ENCODE measurements at places on chromosomes 3 and 15.

DNA sequence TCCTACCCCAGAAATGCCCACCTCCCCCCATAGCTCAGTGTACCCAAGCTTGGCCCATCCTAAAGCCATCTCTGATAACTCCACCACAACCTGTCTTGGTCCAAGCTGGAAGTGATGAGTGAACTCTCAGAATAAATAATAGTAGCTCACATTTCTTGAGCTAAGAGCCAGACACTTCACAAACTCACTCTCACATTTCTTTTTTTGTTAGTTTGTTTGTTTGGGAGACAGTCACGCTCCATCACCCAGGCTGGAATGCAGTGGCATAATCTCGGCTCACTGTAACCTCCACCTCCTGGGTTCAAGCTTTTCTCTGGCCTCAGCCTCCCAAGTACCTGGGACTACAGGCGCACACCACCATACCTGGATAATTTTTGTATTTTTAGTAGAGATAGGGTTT, 46.2 kb downstream of the LIPC start:
- no peak for DNase-seq

DNA sequence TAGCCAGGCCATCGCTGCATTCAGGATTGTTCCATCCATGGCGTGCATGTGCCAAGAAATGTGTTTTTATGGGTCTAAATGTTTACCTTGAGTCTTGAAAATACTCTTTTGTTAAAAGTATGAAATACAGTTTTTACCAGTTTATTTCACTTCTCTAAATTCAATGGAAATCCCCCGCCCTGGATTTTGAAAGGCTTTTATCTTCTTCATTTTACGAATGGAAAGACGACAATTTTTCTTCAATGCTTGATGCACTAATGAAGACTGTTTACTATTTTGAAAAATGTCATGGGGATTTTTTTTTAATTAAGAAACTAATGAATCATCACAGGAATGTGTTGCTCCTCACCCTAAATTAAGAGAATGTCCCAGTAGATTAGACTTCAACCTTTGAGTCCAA, 83.5 kb downstream of the FAM81A start:
- no peak for DNase-seq

GRCh38 chr3:172329070-172329469, 119.2 kb downstream of the GHSR start:
- no peak for DNase-seq

DNA sequence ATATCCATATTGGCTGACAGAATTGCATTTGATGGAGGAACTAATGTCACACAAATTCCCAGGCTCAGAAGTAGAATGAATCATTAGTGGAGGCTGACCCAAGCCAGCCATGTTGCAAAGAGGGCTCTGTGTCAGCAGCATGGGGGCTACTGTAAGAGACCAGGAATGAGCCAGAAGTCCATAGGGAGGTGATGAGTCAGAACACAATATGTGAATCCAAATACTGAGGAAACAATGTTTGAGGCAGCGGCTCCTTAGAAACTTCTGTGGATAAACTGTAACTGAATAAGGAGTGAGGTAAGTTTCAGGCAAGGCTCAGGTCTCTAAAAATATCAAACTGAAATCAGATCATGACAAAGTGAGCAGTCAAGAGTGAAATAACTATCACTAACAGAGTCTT, 170.7 kb downstream of the WDR72 start:
- no peak for DNase-seq

DNA sequence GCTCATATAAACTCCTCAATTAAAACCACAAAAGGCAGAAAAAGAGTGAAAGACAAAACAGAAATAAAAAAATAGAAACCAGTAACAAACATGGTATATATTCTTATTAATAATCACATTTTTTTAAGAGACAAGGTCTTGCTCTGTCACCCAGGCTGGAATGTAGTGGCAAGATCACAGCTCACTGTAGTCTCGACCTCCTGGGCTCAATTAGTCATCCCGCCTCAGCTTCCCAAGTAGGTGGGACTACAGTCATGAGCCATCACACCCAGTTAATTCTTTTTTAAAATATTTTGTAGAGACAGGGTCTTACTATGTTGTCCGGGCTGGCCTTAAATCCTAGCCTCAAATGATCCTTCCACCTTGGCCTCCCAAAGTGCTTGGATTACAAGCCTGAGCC, 37.1 kb downstream of the FAM240A start:
- no peak for DNase-seq

- no peak for DNase-seq
Measured at GRCh38 chr15:59329570-59330350, 42.9 kb downstream of the MYO1E start.

DNA sequence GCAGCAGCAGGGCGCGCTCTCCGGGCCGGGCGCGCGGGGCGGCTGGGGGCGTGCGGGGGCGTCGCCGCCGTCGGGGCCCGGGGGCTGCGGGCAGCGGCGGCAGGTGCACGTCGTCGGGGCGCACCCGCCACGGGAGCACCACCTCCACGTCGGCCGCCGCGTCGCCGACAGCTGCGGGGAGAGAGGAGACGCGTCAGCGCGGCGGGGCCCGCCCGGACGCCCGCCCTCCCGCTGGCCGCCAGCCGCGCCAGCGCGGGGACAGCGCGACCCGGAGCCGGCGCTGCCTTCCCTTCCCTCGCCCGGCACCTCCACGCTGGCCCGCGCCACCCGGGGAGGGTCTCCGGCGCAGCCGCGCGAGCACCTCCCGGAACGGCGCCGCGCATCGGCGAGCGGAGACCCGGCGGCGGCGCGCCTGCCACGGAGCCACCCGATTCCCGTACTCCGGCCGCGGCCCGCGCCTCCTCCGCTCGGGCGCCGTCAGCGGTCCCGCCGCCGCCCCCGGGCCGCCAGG, 481 bp downstream of the ADAMTS17 start:
- no peak for DNase-seq

DNA sequence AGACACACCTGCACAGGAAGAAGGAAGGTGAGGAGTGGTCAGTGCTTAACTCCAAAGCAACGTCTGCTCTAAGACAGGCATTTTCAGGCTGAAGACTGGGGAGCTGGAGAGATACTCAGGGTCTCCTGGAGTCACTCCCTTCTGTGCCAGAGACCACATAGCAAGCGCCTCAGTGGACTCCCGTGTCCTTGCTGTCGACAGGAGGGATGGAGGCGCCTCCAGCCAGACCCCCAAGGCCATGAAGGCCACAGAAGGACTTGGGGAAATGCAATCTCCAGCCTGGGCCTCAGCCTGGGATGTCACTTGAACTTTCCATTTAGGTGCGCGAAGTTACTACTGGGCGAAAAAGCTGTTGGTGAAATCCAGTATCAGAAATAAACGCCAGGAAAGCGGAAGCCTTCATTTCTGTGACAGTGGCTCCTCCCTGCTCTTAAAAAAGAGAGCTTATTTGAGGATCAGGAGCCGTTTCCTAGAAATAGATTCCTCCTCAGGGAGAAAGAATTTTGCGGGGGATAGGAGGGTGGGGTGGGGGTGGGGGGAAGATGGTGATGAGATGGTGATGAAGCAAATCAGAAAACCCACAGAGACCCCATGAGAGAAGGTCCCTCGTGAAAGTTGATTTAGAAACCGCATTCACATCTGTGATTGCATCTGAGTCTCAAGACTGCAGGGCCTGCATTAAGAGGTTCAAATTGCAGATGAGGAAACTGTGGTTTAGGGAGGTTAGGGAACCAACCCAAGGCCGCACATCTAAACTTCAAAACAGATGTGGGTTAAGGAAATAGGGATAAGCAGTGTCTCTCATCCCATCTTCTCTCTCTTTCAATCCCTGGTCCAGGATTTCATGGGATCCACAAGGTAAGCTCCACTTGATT, 78.8 kb downstream of the ATP2B2 start:
- DNase-seq = no peak

- DNase-seq = no peak
Measured at GRCh38 chr3:99646107-99646435, 7.7 kb downstream of the COL8A1 start.

DNA sequence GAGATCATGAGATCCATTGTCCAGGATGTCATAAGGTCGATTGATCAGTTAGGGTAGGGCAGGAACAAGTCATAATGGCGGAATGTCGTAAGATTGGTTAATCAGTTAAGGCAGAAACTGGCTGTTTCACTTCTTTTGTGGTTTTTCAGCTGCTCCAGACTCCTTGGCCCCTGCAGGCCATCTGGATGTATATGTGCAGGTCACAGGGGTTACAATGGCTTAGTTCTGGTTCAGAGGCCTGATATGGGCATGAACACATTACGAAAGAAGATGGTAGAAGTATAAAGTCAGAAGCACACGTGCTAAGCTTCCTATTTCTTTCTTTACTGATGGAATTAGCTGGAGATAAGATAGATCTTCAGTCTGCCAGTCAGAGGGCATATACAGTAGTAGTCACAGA, 315.4 kb upstream of the LRRC3B start:
- no peak for DNase-seq

DNA sequence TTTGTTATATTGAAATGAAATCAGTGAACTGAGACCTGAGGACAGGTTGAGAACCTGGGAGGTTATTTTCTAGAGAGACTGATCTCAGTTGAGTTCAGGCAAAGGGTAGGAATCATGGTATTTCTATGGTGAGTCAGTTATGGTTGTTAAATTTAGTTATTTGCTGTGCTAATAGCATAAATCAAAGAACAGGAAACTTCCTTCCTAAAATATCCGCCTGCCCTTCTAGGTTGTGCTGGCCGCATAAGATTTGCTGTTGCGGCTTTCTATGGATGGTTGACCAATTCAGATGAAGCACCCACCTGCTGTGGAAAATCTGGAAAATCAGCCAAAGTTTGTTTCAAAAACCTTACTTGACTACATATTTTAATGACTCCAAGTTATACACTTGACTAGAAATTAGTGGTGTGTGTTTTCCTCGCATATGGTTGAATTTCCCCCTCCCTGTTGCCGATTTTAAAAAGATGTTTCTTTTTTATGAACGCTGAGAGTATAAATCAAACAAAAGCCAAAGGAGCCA, 52.6 kb downstream of the PLCL2 start:
- DNase-seq = no peak

GRCh38 chr15:73879426-73879825, 6.1 kb downstream of the TBC1D21 start:
- DNase-seq = no peak

DNA sequence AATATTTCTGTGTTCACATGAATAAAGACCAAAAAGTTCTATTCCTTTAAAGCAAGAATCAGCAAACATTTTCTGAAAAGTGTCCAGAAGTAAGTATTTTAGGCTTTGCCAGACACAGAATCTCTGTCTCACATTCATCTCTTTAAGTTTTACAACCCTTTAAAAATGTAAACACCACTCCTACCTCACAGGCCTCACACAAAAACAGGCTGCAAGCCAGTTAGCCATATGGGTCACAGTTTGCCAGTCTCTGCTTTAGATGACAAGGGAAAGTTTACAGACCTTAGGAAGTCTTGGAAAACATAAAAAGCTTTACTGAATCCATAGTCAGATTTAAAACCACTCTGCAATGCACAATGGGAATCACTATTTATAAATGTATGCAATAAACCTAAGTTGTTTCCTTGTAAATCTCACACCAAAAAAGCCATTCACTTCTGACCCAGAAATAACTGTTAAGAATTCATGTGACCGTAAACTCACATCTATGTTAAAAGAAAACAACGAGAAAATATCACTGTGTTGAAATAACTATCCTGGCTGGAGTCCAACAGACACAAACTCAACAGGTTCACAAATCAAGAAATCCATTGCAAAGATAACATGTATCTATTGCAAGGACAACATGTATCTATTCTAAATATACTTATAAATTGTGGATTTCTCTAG, 308.2 kb downstream of the ULK4 start:
- DNase-seq = no peak

- no peak for DNase-seq
Measured at GRCh38 chr3:64408770-64409169, 183.5 kb upstream of the PRICKLE2 start.

DNA sequence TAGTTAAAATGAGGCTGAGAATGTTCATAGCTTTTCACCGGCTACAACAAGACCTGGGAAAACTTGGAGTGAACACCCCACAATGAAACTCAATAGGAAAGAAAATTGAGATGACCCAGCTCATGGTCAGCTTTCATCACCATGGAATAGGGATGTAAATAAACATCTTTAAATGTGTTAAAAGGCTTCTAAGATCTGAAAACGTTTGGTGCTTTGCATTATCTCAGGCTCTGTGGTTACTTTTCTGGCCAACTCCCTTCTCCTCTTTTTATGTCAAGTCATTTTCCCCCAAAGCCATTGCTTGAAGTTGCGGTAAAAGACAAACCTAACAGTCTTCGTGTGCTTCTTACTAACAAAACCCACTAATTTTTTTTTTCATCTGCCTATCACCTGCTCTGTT, 195.8 kb downstream of the MECOM start:
- DNase-seq = no peak

DNA sequence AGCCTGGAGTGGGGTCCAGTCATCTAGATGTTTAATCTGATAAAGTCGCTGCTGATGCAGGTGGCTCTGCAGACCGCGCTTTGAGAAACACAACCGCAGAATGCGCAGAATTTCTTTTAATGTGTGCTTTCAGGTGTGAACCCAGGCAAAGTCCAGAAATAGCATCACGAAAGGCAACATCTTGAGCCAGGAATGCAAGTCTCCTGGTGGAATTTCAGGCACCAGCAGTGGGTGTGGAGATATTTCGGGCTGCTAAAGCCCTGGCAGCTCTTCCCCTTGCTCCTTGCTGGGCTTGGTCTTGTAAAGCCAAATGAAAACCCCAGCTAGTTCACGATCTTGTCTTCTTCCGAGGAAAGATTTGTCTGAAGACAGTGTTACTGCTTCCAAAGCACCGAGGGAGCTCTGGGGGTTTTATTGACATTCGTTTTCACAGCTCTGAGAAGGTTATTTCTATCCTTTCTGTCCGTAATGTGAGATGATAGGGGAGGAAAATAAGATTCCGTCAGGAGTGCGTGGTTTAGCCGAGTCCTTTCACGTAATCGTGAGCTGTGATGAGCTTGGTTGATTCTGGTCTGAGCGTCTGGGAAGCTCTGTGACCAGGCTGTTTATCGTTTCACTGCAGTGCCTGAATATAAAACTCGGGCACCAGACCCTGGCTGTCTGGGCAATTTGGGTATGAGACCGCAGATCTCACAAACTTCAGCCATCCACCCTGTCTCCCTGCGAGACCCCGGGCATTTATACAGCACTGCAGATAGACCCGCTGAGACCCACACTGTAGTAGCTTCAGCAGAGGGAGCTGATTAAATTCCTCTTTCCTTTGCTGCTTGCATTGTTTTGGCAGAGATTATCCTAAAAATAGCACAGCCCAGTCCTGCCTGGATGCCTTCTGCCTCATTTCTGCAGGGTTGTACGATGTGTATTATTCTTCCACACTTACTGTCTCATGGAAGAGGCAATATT, 67.0 kb upstream of the SLC25A26 start:
- no peak for DNase-seq

GRCh38 chr15:38195191-38195901, 57.3 kb upstream of the SPRED1 start:
- DNase-seq = no peak

DNA sequence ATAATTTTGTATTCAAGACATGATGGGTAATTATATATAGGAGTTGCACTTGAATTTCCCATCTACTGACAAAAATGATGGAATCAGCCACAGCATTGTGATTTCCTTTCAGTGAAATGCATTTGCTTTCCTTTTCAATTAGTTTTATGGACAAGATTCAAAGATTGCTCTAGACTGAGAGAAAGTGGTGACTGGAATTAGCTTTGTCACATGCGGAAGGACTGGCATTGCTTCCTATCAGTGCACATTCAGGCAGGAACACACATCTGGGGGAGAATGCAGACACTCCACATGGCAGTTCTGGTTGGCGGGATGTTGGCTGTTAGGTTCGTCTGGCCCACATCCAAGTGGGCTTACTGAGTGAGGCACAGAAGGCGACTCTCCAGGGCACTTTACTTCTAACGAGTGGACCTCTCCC, 399.3 kb upstream of the RGMA start:
- no peak for DNase-seq

- no peak for DNase-seq
Measured at GRCh38 chr15:65259367-65259797, 27.3 kb downstream of the PARP16 start.
